ENCODE measurements at places on chromosomes 3 and 15.

DNA sequence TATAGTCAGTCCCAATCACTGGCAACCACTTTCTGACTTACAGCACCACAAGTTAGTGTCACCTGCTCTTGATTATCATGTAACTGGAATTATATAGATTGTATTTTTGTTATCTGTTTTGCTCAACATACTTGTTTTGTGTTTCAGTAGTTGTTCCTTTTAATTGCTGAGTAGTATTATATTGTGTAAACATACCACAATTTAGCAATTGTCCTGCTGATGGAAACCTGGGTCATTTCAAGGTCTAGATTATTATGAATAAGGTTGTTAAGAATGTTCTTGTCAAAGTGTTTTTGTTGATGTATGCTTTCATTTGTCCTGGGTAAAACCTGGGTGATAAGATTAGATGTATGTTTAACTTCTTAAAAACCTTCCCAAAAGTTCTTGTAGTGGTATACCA is 82.1 kb upstream of the MELTF start:
- DNase-seq, result no peak

DNA sequence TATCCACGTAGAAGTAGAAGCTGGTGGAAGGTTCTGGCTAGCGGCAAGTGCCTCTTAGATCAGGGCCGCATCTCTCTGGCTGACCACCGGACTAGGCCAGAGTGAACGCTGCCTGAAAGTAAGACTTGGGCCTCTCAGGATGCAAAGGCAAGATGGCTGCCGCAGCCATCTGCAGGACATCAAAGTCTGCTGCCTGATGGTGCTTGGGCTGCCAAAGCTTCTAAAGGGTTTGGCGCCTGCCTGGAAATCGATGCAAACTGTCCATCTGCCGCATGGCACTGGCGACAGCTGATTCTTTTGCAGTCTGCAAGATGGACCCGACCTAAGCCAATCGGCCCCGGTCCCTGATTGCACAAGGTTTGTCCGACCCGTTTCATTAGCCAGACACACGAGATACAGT is 196.7 kb upstream of the TBC1D5 start:
- no peak for DNase-seq

DNA sequence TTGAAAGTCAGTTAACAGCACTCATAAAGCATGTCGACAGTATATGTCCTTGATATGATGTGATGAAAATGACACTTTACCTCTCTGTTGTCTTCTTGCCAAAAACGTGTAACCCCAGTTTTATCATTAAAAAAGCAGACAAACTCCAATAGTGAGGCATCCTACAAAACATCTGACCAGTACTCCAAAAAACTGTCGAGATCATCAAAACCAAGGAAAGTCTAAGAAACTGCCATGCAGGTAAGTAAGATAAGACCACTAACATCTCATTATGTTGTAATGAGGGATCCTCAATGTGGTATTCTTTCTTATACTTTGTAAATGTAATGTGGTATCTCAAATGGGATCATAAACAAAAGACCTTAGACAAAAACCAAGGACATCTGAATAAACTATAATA is 152.3 kb downstream of the NR1I2 start:
- no peak for DNase-seq

GRCh38 chr3:8595695-8596115 is 48.9 kb downstream of the SSUH2 start:
- no peak for DNase-seq

GRCh38 chr3:35690271-35690670 is 50.9 kb downstream of the ARPP21 start:
- DNase-seq, result no peak

GRCh38 chr3:13214847-13215472 is 141.7 kb upstream of the IQSEC1 start:
- DNase-seq, result no peak

DNA sequence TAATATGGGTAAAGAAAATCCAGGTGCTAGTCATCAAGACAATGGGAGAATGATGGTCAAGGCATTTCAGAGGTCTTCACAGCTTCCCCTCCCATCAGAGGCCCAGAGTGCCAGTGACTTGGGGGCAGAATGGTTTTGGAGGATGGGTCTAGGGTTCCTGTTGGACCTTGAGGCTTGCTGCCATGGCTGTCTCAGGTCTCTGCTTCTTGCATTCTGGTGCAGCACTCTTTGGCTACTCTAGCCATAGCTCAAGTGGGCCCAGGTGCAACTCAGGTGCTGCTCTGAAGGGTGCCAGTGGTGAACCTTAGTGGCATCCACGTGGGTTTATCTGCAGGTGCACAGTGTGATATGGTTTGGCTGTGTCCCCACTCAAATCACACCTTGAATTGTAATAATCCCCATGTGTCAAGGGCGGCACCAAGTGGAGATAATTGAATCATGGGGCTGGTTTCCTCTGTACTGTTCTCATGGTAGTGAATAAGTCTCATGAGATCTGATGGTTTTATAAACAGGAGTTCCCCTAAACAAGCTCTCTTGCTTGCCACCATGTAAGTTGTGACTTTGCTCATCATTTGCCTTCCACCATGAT is 48.5 kb upstream of the PEX5L start:
- no peak for DNase-seq

GRCh38 chr3:127632035-127632820 is 3.2 kb downstream of the PODXL2 start:
- DNase-seq, result no peak

GRCh38 chr3:42871592-42872196 is 4.0 kb downstream of the CYP8B1 start:
- DNase-seq, result no peak

GRCh38 chr3:18444595-18445400 is 19.7 kb upstream of the SATB1 start:
- no peak for DNase-seq

DNA sequence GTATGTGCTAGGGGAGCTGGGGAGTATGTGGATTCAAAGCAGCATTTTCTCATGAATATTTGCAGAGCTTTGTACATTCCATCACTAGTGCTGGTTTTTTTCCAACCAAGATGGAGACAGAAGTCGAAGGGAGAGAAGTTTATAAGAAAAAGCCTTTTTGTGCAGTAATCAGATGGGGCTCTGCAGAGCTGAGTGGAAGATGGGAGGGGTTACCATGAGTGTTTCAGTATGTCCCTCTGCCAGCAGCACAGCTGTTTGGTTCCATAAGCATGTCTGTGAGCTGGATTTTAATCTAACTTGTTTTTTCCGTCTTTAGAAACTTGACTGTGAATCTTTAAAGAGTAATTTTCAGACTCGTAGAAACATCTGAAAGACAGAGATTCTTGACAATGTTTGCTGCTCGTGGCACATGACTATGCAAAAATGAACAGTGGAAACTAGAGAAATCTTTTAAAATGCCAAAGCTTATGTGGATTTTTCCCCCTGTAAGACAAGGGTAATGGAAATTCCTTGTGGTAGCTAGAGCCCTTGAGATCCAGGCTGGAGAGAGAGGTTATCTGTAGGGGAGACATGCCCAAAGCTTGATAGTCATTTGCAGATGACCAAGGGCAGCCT is 20.3 kb downstream of the STARD9 start:
- DNase-seq, result no peak

- DNase-seq, result no peak
Observed at GRCh38 chr15:101193806-101194545, 57.9 kb downstream of the CHSY1 start.

DNA sequence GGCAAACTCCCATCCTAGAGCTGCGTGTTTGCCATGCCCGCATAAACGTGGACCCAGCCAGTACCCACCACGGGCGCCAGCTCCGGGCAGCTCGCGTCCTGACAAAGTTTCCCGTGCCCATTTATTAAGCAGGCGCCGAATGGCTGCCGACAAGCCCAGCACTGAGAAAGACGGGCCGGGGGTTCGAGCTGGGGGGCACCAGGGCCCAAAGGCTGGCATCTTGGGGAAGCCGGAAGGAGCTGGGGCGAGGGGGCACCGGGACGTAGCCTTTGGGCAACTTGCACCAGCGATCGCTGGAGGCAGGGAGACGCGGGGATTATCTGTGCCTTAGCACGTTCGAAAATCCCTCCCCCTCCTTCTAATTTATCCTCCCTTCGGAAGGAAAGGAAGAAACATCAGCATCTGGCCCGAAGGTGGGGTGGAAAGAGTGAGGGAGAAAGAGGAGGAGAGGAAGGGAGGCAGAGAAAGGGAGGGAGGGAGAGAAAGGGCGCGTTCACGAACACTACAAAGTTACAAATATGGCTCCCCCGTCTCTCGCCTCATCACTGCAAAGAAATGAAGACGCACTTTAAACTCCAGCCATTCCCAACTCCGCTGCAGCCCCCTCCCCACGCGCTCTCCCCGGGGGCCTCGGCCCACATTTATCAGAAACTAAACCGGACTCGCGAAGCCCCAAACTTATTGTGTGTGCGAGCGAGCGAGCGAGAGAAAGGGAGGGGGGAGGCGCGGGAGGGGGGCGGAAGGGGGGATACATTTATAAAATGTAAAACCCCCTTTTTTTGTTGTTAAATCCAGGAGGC is 1.0 kb downstream of the ANP32A start:
- DNase-seq, result peak; percentile 16

GRCh38 chr15:74960286-74960685 is 3.7 kb upstream of the RPP25 start:
- DNase-seq, result no peak

DNA sequence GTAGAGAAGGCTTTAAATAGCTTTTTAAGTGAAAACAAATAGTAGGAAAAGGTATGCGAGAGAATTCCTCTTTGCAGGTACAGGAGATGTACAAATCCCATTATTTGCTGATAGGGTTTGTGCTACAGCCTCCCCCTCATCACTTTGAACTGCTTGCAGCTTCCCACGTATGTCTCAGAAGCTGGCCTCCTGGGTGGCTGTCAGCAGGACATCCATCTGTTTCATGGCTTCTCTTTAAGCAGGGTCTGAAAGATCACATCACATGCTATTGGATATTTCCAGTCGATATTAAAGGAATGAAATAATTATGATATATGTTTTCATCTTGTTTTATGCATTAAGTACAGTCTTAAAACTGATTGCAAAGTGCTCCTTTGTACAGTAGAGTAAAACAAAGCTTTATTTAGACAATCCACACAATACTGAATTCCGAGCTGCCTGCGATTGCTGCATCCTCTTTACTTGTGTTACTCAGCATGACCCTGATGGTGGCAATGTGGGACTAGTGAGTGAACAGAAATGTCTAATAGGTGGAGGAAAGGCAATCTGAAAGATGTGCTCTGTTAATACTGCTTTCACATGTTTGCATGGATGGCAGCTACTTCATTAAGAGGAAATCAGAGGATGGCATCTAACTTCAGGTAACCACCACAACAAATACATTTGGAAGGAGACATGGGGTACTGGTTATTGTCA is 930.6 kb upstream of the SEMA6D start:
- DNase-seq, result no peak

GRCh38 chr3:188900421-188900951 is 271.3 kb upstream of the TPRG1 start:
- no peak for DNase-seq

GRCh38 chr3:194731506-194732073 is 45.9 kb downstream of the FAM43A start:
- DNase-seq, result no peak

GRCh38 chr3:25618028-25618427 is 46.7 kb downstream of the TOP2B start:
- no peak for DNase-seq

DNA sequence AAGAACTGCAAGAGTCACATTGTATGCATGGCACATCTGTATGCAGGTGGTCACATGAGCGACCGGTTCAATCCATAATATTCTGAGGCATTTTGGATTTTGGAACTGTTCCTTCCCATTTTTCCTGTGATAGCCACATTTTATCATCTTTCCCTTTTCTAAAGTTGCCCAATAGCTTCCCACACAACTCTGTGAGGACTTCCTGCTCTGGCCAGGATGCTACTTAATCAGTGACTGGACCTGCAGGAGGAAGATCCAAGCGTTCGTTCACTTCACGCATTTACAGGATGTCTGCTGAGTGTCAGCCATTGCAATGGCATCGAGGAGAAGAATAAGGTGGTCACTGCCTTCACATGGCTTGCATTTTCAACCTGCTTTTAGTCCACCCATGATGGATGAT is 9.8 kb downstream of the KLHL6 start:
- no peak for DNase-seq

GRCh38 chr15:73927476-73928240 is 1.4 kb downstream of the LOXL1 start:
- DNase-seq, result peak; percentile 75

DNA sequence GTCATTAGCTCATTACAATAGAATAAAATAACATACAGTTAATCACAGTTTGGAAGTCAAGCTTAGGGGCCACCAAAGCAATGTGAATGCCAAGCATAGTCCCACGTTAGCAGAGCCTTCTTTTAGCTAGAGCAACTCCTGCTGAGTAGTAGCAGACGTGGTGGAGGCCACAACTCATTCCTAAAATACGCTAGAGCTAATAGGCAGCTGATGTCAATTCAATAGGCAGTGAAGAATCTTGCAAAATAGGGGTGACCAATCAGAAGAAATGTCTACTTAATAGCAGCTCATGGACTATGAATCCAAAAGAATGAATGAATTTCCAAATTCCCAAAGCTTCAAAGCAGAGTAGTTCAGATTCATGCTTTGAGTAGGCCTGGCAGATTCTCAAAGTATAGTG is 292.9 kb upstream of the RORA start:
- DNase-seq, result no peak

DNA sequence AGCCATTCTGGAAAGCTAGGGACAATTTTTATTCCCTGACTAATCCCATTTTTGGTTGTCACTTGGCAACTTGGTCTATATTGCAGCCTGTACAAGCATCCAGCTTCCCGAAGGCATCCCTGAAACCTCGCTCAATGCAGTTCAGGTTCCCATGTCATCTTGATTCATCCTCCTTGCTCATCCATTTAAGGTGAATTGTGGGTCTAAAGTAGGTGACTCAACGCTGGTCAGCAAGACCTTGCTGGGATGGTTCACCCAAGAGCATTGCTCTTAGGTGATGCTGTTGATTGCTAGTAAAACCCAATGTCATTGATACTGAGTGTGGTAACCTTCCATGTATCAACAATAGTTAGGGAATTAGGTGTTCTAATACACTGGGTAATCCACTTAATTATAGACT is 13.1 kb upstream of the RAB8B start:
- DNase-seq, result no peak

DNA sequence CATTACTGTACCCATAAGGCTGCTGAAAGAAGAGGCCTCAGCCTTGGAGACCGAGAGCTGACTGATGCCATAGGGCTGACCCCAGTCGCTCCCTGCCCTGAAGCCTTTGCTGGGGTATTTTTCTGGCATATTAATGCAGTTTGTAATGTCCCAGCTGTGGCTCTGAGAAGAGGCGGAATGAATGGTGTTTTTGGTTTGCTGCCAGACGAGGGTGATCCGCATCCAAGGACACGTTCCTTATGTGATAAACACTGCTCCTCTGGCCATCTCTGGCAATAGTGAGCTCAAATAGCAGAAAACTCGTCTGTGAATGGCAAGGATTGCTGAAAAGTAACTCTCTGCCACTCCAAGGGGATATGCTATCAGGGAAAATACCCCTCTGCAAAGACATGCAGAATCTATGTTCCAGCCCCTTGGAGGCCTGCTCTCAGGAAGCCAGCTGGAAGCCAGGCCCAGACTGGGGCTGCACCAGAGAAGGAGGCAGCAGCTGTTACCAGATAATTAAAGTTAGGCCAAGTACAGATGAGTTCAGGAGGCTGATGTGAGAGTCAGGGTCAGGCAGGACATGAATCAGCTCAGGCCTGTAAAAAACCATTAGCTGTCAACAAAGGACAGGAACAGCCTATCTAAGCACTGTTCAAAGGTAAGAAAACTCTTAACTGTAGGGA is 28.9 kb upstream of the KLHL6 start:
- DNase-seq, result no peak

GRCh38 chr15:95259965-95260364 is 1028.6 kb downstream of the MCTP2 start:
- no peak for DNase-seq
